Endothelial cell (in vitro differentiated cells): ENCODE measurements at places on chromosomes 2 and 18.
A peak's percentile ranks its signal among the peaks of the same experiment; 100 is the strongest.

- peak; percentile 62 for DNase-seq
Measured at GRCh38 chr2:171086352-171087290, 74.1 kb downstream of the TLK1 start.

DNA sequence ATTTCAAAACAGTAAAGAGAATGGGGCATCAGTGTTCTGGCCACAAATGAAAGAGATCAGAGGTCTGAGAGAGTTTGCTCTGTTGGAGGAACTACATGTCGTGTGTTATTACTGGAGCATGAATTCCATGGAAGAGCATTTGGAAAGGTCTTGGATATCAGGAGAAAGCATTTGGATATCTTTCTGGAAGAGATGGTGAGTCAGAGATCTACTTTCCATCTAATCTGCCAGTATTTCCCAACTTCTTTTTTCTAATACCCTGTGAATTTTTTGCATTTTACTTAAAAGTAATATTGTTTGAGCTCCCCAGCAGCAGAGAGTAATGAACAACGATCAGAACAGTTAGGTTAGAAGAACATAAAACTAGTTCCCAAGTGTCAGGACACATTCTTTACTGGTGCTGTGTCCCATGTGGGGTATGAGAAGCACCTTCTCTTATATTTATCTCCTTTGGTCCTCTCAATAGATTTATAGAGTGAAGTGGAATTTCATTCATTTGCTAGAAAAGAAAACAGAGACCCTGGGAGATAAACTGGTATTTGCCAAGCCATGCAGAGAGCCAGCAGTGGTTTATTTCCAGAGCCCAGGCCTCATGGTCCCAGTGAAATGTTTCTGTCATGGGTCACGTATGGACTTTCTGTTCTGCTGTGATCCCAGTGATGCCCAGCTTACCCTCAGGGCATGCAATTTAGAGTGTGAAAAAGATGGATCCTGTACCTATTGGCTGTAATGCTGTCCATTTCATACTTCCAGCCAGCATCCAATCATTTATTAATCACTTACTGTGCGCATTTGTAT, 130.8 kb upstream of the NT5C1B start:
- no peak for DNase-seq

DNA sequence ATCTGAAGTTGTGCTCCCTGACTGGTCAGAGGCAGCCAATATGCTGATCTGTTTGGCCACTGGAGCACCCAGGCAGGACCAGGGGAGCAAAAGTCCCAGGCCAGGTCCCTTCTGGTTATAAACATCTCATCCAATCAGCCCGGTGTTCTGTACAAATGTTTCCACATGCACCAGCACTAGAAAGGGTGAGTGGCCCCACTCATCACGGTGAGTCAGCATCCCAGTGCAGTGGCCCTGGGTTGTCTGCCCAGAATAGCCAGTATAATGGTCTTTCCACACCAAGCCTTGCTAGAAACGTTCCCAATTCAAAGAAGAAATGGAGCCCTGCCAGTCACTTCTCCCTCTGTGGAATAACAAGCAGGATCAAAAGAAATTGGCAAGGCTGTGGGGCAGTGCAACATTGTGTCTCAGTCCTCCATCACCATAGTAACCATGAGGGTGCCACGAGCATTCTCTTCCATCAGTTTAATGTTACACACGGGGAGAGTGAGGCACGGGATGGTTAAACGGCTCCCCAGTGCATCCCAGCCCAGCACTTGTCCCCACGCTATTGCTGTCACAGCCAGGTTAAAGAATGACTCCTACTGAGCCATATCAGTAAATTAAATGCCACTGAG, 174.9 kb downstream of the SEPTIN10 start:
- no peak for DNase-seq

DNA sequence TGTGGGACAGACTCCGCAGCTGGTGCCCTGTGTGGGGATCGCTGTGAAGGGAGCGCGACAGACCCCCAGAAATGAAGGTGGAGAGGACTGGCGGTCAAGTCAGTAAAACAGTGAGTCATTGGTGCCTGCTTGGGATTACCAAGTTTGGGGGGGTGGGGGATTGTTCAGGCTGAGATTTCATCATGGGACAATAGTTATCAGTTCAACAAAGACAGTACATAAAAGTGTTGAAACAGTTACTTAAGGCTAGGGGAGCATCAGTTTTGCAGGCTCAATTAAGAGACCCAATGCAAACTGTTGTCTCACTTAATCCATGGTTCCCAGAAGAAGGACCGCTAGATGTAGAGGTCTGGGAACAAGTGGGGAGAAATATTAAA, 42.4 kb upstream of the PDK1 start:
- DNase-seq = no peak

GRCh38 chr2:26985807-26986206, 15.4 kb downstream of the MAPRE3 start:
- DNase-seq = no peak

- DNase-seq = no peak
Measured at GRCh38 chr2:15823459-15824396, 116.6 kb upstream of the MYCN start.

DNA sequence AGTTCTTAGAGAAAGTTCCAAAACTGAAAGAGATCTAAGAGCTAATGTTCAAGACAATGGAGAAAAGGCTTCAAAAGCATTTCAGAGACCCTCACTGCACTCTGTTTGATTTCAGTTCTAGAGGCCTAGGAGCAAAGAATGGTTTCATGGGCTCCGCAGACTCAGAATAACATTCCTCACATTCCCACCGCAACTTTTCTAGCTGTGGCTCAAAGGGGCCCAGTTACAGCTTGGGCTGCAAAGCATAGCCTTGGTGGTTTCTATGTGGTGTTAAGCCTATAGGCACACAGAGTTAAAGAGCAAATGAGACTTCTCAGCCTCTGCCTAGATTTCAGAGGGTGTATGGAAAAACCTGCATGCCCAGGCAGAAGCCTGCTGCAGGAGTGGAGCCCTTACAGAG, 73.0 kb downstream of the FSIP2 start:
- no peak for DNase-seq

- DNase-seq = no peak
Measured at GRCh38 chr2:223262946-223263345, 211.0 kb downstream of the KCNE4 start.

DNA sequence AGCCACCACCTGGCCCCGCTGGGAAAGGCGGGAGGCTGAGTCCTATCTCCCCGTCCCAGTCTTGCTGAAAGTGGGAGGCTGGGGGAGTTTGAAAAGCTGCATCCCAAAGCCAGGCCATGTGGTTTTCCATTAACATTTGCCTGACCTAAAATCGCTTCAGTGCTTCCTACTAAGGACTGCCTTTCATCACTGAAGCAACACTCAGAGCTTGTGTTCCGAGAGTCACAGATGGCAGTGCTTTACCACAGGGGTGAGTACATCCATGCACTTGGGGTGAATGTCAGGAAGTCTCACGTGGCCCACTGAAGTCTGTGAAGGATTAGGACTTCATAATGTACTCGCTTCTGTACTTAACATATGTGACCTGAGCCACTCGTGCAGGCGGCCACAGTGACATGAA, 43.3 kb downstream of the PXDN start:
- no peak for DNase-seq

- no peak for DNase-seq
Measured at GRCh38 chr18:23922939-23923338, 91.6 kb upstream of the TTC39C start.

- DNase-seq = no peak
Measured at GRCh38 chr2:156935616-156936015, 321.9 kb upstream of the GALNT5 start.

DNA sequence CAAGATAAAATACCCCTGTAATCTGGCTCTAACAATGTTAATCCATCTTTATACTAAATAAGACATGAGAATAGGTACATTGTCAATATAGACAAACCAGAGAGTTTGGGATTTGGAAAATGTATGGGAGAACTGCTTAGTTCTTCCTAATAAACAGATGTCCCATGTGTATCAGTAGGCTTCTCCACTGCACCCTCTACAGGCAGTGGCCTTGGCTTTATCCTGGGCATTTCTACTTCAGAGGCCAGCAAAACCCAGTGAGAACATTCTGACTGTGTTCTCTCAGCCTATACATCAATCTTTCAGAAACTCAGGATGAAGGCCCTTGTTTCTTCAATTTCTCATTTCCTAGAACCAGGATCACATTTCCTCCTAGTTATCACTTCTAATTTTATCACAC, 1167.5 kb upstream of the ACVR2A start:
- DNase-seq = no peak

GRCh38 chr2:149926149-149926548, 338.6 kb upstream of the MMADHC start:
- DNase-seq = no peak

- DNase-seq = no peak
Measured at GRCh38 chr2:32564417-32565035, 63.3 kb upstream of the TTC27 start.

DNA sequence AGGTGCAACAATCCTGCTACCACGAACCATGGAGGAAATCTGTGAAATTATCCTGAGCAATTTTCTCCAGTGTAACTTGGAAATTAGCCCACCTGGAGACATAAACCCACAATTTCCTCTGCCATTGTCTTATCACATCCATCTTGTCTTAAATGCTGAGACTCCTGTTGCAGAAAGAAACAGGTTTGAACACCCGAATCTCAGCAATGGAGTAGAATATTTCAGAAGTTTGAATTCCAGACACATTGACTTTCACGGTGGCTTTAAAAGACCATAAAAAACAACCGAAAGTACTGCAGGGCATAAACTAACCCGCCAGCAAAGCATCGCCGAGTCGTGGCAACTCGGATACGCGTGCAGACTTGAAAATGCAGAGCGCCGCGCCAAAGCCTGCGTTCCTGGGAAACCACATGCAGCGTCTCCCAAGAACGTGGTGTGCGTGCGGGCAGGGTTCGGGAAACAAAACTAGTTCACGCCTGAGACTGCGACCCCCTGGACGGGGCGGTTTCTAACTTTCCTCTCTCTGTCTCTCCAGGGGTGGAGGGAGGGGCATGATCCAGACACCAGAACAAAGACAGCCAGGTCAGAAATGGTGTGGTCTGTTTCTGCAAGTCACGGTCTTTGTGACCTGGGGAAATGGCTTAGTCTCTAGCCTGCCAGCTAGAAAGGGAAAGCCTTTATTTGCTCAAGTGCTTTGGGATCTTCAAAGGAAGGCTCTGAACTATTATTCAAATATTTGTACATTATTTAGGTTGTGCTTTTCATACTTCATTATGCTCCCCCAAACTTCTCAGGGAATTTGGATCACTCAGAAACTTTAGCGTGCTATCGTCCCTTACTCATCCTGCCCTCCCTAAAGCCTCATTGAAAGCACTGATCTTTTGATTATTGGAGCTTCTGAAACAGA, 26.9 kb upstream of the KCTD1 start:
- DNase-seq = peak; percentile 20

- DNase-seq = no peak
Measured at GRCh38 chr2:39661826-39662225, 3.9 kb upstream of the TMEM178A start.

DNA sequence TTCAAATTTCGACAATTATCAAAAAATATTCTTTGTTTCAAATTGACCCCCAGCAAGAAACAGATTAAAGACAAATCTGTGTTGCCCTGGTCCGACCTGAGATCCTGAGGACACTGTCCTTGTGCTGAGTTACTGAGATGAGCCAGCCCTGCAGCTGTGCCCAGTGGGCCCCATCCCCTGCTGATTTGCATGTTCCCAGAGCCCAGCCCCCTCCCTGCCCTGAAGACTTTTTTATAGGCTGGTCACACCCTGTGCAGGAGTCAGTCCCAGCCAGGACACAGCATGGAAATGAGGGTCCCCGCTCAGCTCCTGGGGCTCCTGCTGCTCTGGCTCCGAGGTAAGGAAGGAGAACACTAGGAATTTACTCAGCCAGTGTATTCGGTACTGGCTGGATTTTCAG, 31.4 kb upstream of the ZNG1B start:
- no peak for DNase-seq
